ENCODE measurements at places on chromosomes 12 and 14. TPM values are rescaled to one million over a fixed set of nuclear protein-coding genes. Genes with fewer than 3 reads are reported as not detected.

Gene ASIC1
- total RNA-seq = 2.8 TPM

Gene ART4
- 13.2 TPM for total RNA-seq

Gene MAP1LC3B2
- total RNA-seq = 2.0 TPM

Gene TAS2R42
- total RNA-seq = not detected

Gene AKAP5
- 0.20 TPM for total RNA-seq

Gene DDN
- total RNA-seq = 0.42 TPM

Gene TAS2R7
- not detected for total RNA-seq

Gene USP44
- 2.0 TPM for total RNA-seq

Gene PLBD1
- 30.9 TPM for total RNA-seq

Gene AQP2
- 1.1 TPM for total RNA-seq

Gene A2ML1
- total RNA-seq = 1.1 TPM

Gene RIN3
- total RNA-seq = 15.2 TPM

Gene CCDC197
- 0.44 TPM for total RNA-seq

Data from right cardiac atrium (tissue), 5 donors.